CD4-positive, alpha-beta T cell treated with Interleukin-15 for 1 hour (primary cell): ENCODE measurements at places on chromosomes 4 and X.

GRCh38 chrX:72262077-72262476 lies 15.0 kb downstream of the RPS4X start:
- no peak for DNase-seq

DNA sequence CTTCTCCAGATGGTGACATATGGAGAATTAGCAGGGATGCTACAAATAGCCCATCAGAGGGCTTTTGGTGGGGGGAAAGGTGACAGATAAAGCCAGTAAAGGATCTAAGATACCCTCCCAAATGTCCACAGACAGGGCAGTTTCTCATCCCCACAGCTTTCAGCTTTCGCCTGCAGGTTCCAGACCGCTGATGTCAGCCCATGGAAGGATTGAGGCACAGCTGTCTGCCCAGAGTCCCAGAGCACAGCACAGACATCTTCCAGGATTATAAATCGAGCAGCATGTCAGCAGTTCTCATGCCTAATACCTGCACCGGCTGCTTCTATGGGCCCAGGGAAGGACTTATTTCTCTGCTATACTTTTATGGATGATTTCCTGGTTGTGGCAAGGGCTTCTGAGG lies 96.7 kb upstream of the MXRA5 start:
- DNase-seq = no peak

DNA sequence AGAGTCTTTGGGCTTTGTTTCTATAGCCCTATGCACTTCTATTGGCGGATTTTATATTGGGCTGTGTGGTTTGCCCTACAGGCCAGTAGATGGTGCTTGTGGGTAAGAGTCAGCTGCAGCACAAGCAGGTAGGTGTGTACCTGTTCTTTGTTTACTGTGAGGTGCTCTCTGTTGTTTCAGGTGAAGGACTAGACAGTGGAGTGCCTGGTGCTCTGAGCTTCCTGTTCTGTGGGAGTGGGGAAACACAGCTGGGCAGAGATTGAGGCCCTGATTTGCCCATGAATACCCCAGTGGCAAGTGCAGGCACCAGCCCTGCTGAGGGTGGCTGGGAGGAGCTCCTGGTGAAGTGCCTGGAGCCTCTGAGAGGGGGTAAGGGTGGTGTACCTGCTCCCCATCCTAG lies 26.3 kb upstream of the UCP1 start:
- no peak for DNase-seq

GRCh38 chr4:114921191-114921590 lies 192.2 kb downstream of the NDST4 start:
- no peak for DNase-seq

DNA sequence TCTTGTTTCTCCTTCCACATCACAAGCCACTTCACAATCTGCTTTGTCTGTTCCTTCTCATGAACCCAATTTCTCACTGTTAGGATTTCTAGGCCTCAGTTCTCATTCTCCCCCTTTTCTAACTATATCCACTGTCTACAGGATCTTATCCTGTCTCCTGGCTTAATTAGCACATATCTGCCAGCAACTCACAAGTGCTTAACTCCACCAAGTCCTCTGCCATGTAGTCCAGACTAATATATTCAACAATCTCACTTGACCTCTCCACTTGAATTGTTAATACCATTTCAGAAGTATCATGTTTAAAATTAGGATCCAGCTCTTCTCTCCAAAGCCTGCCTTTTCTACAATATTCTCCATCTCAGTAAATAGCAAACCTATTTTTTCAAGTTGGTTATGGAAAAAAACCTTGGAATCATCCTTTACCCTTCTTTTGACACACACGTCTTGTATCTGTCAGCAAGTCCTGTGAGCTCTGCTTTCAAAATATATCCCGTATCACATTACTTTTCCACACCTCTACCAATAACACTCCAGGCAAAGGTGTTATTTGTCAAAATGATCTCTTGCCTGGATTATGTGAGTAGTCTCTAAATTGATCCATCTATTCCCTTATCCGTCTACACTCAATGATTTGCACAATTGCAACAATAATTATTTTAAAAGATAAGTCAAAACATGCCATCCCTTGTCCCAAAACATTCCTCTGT lies 127.2 kb upstream of the SLIT2 start:
- no peak for DNase-seq
